ENCODE measurements at places on chromosomes 16 and 17.

DNA sequence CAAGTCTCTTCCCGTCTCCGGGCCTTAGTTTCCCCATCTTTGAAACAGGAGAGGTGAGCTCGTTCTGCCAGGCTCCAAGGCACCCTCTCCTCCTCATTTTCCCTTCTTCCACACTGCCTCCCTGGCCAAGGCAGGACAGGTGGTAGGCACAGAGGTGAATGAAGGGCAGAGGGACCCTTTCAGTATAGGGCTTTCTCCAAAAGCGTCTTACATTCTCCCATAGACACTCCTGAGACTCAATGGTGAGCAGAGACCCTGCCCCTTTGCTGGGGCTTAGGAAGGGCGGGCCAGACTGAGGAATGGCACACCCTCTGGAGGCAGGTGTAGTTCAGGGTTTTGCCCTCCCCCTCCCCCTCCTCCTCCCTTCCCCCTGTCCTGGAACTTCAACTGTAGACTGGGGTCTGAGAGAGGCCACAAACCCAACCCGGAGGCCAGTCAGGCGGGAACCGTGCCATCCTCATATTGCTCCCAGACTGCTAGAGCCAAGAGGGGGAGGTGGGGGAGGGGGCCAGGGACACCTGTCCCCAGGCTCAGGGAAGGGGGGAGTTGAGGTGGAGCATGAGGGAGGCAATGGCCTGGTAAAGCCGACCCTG lies 1.9 kb downstream of the PLEKHH3 start:
- H3K36me3 ChIP-seq = peaks cover 3% of the 10 kb centered on the region
- peak overlapping the region; percentile 70 for H3K4me3 ChIP-seq
- H3K4me1 ChIP-seq = no peaks in the 10 kb centered on the region
- no peak overlapping the region for H3K27ac ChIP-seq
- DNase-seq = no peak

DNA sequence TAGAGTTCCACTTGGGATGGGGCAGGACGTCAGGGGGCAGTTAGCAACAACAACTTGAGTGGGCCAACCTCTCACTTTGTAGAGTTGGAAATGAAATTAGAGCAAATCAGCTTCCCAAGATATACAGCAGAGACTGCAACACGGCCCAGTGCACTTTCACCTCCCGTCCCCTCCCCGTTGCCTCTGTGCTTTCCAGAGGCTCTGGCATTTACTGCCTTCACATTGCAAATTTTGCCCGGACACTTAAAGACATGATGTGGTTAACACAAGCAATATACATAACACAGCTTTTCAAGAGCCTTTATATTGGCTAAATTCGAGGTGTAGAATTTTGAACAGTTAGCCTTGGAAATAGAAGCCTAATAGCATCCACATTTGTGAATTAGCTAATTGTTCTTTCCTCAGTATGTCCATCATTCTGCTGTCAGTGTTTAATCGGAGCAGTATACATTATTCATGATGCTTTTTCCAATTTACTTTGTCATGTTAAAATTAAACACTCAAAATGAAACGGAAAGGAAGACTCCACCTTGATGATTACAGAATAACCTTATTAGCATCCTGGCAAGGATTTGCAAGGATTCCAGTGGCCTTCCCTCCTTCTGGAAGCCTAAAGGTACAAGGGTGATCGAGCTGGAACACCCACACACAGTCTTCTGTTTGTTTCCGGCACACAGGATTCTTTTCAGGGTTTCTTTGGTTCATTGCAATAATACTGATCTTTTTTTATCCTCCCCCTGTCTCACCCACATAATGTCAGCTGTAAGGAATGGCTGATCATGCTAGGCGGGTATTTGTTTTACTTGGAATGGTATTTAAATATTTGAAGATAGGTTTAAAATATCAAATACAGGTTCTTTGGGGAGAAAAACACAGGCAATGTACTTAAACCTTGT lies 190.9 kb upstream of the CACNG5 start:
- H3K36me3 ChIP-seq = no peaks in the 10 kb centered on the region
- no peak overlapping the region for H3K27ac ChIP-seq
- no peaks in the 10 kb centered on the region for H3K27me3 ChIP-seq
- DNase-seq = no peak

DNA sequence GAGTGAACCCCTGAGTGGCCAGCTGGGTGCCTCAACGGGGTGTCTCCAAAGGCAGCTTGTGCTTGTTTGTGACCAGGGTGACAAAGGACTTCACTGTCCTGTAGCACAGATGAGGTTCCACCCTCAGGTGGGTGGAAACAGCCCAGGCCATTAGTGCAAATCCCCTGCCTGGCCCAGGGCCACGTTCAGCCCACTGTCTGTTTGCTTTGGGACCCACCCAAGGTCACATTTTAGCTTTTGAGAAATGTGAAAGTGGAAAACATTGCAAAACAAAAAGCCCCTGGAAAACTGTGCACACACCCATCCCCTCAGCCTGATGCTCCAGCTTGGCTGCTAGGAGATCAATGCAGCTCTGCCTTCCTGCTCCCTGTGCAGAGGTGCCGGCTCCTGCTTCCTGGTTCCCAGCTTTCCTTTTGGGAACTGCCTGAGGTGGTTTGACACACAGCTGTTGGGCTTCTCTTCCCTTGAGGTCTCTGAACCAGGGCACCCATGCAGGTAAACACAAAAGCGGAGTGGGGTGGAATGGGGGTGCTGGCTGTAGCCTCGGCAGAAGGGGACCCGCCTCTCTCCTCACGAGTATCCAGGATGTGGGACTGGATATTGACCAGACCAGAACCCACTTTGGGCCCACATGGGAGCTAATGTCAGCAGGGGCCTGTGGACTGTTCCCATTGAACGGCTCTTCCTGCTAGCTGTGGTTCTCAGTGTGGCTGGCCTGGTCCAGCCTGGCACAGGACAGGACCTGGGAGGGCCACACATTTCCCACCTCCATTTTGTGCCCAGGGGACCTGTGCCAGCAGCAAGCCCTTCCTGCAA lies 7.9 kb upstream of the SPHK1 start:
- no peak overlapping the region for H3K27ac ChIP-seq
- no peaks in the 10 kb centered on the region for H3K27me3 ChIP-seq
- DNase-seq = no peak
- H3K4me1 ChIP-seq = no peaks in the 10 kb centered on the region

DNA sequence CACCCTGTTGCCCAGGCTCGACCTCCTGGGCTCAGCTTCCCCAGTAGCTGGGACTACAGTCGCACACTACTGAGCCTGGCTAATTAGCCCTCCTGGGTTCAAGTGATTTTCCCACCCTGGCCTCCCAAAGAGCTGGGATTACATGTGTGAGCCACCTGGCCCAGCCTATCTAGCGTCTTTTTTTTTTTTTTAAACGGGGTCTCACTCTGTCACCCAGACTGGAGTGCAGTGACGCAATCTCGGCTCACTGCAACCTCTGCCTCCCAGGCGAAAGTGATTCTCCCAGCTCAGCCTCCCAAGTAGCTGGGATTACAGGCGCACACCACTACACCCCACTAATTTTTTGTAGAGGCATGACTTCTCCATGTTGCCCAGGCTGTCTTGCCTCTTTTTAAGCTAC lies 33.3 kb downstream of the GLG1 start:
- DNase-seq = no peak
- no peak overlapping the region for H3K4me3 ChIP-seq
- no peaks in the 10 kb centered on the region for H3K27me3 ChIP-seq
- no peak overlapping the region for H3K27ac ChIP-seq

DNA sequence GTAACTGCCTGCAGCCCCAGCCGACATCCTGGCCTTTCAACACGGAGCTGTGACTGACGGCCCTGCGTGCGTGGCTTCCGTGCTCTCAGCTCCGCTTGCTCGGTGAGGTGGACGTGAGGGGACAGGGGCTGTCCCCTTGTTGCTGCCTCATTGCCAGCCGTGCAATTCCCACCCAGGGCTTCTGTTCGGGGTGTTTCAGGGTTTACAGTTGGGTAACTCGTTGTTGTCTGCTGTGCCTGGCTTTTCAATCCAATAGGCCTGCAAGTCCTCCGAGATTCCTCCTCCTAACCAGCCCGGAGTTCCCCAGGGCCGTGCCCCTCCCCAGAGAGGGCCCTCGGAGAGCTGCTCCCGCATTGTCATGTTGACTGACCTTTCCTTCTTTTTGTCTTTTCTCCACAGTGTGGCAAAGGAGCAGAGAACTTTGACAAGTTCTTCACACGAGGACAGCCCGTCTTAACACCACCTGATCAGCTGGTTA lies 31.4 kb upstream of the CACNG5 start:
- DNase-seq = no peak
- H3K27me3 ChIP-seq = no peaks in the 10 kb centered on the region
- no peaks in the 10 kb centered on the region for H3K36me3 ChIP-seq
- no peak overlapping the region for H3K27ac ChIP-seq
- no peaks in the 10 kb centered on the region for H3K4me1 ChIP-seq

DNA sequence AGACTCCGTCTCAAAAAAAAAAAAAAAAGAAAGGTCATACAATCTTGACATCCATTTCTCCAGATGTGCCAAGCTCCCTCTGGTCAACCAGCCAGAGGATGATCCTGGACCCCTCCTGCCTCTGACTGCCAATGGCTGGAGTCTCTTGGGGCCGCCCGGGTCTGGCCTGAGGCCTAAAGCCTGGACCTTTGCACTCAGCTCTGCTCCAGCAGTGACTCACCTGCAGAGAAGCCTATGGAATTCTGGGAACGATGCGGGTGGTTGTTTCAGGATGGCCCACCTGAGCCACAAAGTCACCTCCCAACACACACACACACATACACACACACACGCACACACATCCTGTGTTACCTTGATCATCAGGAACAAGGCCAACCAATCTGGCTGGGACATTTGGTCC lies 64.0 kb upstream of the DNAH17 start:
- no peaks in the 10 kb centered on the region for H3K36me3 ChIP-seq
- H3K27me3 ChIP-seq = no peaks in the 10 kb centered on the region
- no peak overlapping the region for H3K27ac ChIP-seq
- peak; percentile 13 for DNase-seq
- no peak overlapping the region for H3K4me3 ChIP-seq
- no peaks in the 10 kb centered on the region for H3K4me1 ChIP-seq

GRCh38 chr16:7755347-7755882 lies 422.8 kb downstream of the RBFOX1 start:
- no peaks in the 10 kb centered on the region for H3K27me3 ChIP-seq
- H3K4me1 ChIP-seq = no peaks in the 10 kb centered on the region
- no peak overlapping the region for H3K27ac ChIP-seq
- no peaks in the 10 kb centered on the region for H3K36me3 ChIP-seq

DNA sequence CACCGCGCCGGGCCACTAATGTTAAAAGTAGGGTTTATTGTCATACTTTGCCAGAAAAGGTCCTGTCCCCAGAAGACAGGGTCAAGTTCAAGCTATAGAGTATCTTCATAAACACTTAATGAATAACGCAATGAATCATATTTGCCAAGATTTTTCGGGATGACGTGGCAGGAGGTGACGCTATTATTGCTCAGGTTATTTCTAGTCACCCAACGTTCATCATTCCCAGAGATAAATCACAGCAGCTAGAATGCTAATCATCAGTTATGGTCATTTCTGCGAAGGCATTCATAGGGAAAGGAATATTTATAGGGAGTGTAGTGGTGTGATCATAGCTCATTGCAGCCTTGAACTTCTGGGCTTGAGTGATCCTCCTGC lies 2.0 kb downstream of the TMC5 start:
- H3K4me3 ChIP-seq = no peak overlapping the region
- no peak for DNase-seq
- H3K27me3 ChIP-seq = no peaks in the 10 kb centered on the region
- H3K4me1 ChIP-seq = no peaks in the 10 kb centered on the region
- no peaks in the 10 kb centered on the region for H3K36me3 ChIP-seq

- peaks cover 10% of the 10 kb centered on the region for H3K36me3 ChIP-seq
- DNase-seq = no peak
- no peak overlapping the region for H3K4me3 ChIP-seq
- no peaks in the 10 kb centered on the region for H3K27me3 ChIP-seq
Observed at GRCh38 chr16:15830832-15831451, 25.9 kb downstream of the MYH11 start.

- no peaks in the 10 kb centered on the region for H3K36me3 ChIP-seq
- no peak overlapping the region for H3K4me3 ChIP-seq
- no peaks in the 10 kb centered on the region for H3K4me1 ChIP-seq
- DNase-seq = no peak
- H3K27me3 ChIP-seq = no peaks in the 10 kb centered on the region
- no peak overlapping the region for H3K27ac ChIP-seq
Observed at GRCh38 chr17:15955793-15956541, 11.0 kb downstream of the ADORA2B start.

- no peaks in the 10 kb centered on the region for H3K36me3 ChIP-seq
- H3K27me3 ChIP-seq = no peaks in the 10 kb centered on the region
- H3K4me3 ChIP-seq = no peak overlapping the region
- no peak overlapping the region for H3K27ac ChIP-seq
Observed at GRCh38 chr17:65595071-65595656, 33.7 kb upstream of the AXIN2 start.

DNA sequence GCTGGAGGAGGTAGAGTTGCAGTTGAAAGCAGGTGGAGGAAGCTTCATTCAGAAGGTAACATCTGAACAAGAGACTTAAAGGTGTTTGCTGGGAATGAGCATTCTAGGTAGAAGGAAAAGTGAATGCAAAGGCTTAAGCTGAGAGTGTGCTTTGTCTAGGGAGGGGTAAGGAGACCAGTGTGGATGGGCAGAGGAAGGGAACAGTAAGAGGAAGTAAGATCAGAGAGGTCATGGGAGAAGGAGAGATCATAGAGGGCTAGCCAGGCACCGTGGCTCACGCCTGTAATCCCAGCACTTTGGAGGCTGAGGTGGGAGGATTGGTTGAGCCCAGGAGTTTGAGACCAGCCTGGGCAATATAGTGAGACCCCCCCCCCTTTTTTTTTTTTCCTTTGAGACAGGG lies 3.3 kb downstream of the STX4 start:
- H3K4me1 ChIP-seq = peaks cover 1% of the 10 kb centered on the region
- no peak overlapping the region for H3K27ac ChIP-seq
- no peak overlapping the region for H3K4me3 ChIP-seq
- H3K27me3 ChIP-seq = no peaks in the 10 kb centered on the region

GRCh38 chr16:24539850-24540601 lies 660 bp downstream of the RBBP6 start:
- H3K27me3 ChIP-seq = no peaks in the 10 kb centered on the region
- no peaks in the 10 kb centered on the region for H3K36me3 ChIP-seq
- peak; percentile 81 for DNase-seq
- peak overlapping the region; percentile 80 for H3K4me3 ChIP-seq
- peak overlapping the region; percentile 97 for H3K27ac ChIP-seq

DNA sequence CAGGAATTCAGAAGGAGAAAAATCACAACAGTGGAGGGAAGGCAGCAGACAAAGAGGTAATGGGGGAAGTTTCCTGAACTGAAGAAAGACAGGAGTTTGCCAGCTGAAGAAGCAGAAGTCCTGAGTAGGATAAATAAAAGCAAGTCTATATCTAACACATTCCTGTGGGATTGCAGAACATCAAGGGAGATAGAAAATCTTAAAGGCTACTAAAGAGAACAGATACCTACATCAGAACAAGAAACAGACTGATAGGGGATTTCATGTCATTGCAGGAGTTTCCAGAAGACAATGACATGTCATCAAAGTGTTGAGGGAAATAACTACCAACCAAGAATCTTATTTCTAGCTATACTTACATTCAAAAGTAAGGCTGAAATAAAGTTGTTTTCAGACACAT lies 21.3 kb upstream of the CRYBA1 start:
- no peaks in the 10 kb centered on the region for H3K27me3 ChIP-seq
- no peak overlapping the region for H3K4me3 ChIP-seq
- H3K4me1 ChIP-seq = no peaks in the 10 kb centered on the region
- no peak overlapping the region for H3K27ac ChIP-seq

Measured in aorta (tissue), 5 donors.